ENCODE measurements at places on chromosomes 1 and 21.
A peak's percentile ranks its signal among the peaks of the same experiment; 100 is the strongest.

- DNase-seq, result no peak
Measured at GRCh38 chr21:27321791-27322190, 354.9 kb upstream of the ADAMTS5 start.

- DNase-seq, result no peak
Measured at GRCh38 chr1:21313886-21314721, 23.8 kb upstream of the ECE1 start.

- peak; percentile 32 for DNase-seq
Measured at GRCh38 chr1:37995751-37996345, 6.0 kb upstream of the SF3A3 start.

GRCh38 chr1:150176593-150176992 is 26.9 kb downstream of the PLEKHO1 start:
- DNase-seq, result no peak

- DNase-seq, result no peak
Measured at GRCh38 chr1:180581635-180582039, 22.9 kb downstream of the OVAAL start.

GRCh38 chr21:42051788-42052187 is 19.3 kb upstream of the UMODL1 start:
- no peak for DNase-seq

- DNase-seq, result no peak
Measured at GRCh38 chr21:32481875-32482408, 69.4 kb downstream of the EVA1C start.

DNA sequence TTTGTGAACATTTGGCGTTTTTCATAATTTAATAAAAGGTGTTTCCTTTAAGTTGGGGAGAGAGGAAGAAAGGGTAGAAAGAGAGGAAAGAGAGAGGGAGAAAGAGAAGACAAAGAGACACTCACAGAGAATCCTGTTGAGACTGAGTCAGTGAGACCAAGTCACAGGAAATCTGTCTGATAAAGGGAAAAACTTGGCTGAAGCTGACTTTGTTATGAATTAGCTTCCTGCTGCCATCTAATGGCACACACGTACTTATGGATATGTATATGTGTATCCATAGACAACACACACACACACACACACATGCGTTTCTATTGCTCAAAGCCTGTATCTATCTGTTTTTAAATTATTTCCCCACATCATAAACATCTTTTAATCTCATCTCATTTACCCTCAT is 42.5 kb upstream of the DISC1 start:
- no peak for DNase-seq

DNA sequence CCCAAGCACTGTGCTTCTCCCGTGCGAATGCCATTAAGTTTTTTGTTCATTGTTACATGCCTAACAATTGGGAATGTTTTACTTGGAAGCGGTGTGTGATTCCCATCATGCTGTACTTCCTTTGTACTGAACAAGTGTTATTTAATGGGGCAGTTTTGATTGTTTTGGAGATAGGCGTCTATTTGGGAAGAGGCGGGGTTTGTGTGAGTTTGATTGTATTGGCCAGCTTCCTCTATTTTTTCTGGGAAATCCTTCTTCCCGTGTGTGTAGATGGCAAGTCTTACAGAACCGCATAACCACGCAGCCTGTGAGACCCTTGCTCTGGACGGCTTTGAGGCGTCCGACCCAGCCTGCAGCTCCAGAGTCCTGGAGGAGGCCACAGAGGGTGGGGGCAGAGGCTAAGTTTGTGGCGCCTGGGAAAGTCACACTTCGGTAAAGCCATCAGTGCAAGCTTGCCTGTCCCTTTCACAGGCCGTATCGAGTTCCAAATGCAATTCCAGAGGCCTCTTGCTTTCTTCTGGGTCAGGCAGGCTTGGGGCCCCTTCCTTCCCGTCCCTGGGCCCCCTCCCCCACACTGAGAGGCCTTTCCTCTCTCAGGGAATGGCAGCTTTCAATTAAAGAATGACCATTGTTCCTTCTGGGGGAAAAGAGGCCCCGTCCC is 210.3 kb downstream of the TOMM20 start:
- DNase-seq, result no peak

DNA sequence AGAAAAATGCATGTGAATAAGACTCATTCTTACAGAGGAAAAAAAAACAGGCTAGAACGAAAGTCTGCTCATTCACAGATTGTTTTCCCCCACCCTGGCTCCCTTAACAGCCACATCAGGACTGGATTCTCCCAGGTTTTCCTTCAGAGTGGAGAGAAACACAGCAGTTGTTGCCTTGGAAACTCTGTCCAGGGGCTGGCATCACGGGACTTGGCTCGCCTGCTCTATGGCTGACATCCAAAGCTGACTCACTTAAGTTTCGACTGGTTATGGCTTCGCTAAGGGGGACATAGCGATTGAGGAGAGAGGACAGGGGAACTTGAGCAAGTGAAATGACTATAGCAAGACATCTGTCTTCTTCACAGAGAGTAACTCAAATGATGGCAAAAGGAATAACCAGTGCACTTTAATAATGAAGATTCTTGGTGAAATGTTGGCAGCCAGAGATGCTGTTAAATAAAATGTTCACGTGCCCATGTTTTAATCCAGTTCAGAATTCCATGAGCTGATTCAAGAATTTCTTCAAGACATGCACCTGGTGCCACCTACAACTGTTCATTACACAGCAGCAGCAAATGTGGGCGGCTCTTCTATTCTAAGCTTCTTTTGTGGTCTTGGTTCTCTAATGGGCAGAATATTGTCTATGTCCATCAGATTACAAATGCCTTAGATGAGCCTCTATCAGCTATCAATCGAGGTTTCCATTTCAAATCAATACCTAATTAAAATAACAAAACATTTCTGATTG is 21.8 kb downstream of the MIS18A start:
- no peak for DNase-seq

GRCh38 chr1:38125016-38125415 is 78.4 kb upstream of the POU3F1 start:
- no peak for DNase-seq

GRCh38 chr21:28089599-28090441 is 902.9 kb downstream of the LTN1 start:
- no peak for DNase-seq

DNA sequence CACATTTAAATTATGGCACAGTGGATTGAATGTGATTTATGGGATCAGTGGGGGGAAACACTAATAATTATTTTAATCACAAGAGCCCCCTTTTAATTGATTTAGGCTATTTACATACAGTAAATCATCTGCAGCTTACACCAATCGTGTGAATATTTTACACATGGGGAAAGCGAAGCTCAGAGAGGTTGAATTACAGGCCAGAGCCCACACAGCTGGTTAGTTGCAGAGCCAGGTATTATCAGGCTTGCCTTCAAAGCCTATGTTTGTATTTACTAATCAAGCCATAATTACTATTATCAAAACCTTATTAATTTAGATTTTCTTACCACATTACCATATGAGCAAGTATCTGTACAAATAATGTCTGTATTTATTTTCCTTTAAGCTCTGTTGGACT is 749 bp downstream of the SDCCAG8 start:
- no peak for DNase-seq

GRCh38 chr1:51189421-51190073 is 46.5 kb upstream of the RNF11 start:
- peak; percentile 63 for DNase-seq

GRCh38 chr1:151327903-151328674 is 873 bp upstream of the PI4KB start:
- DNase-seq, result no peak

- DNase-seq, result no peak
Measured at GRCh38 chr1:241612533-241613477, 27.4 kb downstream of the CHML start.

- no peak for DNase-seq
Measured at GRCh38 chr1:56837244-56837939, 17.2 kb upstream of the C8A start.

DNA sequence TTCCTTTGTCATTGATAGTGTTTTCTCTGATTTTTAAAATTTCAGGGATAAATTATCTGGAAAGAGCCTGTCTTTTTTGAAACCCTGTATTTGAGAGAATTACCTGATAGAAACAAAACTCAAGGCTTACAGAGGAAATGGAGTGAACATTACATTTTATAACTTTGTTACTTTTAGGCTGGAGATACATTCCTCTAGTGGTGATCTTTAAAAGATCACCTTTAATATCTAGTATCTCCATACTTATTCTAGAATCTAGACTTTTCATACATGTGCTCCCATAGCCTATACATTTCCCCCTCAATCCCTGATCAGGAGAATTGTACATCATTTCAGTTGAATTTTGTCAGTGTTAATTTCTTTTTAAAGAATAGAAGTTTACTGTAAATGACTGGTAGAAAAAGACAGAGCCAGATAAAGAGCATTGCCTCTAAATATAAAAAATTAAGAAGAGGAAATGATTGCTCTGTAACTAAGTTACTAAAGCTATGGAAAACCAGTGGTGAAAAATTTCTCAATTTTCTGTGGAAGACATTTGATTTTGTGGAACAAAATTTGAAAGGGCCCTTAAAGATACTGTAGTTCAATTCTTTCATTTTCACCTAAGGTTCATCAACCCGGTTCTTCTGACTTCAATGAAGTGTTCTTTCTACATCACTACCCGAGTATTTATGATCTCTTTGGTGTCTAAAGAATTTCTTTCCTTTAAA is 33.7 kb downstream of the RASAL2 start:
- no peak for DNase-seq

GRCh38 chr1:236978740-236979139 is 25.5 kb downstream of the MT1HL1 start:
- DNase-seq, result no peak

- DNase-seq, result peak; percentile 58
Measured at GRCh38 chr1:112956544-112957132, 642 bp upstream of the SLC16A1 start.

DNA sequence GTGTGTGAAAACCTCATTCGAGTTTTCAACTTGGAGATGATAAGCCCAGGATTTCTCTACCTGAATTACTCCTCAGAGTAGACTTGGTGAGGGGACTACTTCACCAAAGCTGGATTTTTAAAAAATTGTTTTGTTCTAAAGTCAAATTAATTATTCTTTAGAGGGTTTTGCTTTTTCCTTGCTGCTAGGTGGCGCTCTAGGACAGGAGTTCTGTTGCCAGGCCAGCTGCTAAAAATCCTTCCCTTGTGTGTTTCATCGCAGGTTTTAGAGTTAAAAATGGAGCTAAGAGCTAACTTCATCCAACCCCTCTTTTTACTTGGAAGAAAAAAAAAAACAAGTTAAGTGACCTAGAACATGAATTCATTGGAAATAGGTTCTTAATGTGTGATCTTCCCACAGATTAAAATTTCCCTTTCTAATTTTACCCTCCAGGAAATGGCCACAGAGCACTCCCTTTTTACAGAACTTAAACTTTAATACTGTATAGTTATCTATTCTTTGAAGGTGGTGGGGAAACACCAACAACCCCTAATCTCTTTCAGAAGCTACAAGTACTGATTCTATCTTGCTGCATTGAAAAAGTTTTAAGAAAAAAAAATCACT is 36.7 kb upstream of the FAM163A start:
- peak; percentile 70 for DNase-seq

DNA sequence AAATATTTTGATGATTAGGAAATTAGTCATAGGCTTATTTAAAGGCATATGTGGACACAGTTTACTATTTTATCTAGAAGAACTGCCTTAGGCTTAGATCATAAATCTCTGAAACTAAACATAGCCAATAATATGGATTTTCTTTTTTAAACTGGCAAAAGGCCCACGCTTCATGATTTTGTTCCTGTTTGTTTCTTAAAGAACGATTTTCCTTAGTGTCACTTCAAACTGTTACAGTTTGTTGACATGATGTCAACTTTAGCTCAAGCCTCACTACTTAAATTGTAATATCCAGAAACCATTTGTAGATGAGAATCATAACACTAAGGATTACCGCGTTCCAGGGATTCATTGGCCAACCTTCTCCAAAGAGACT is 322.6 kb downstream of the HHIPL2 start:
- no peak for DNase-seq

DNA sequence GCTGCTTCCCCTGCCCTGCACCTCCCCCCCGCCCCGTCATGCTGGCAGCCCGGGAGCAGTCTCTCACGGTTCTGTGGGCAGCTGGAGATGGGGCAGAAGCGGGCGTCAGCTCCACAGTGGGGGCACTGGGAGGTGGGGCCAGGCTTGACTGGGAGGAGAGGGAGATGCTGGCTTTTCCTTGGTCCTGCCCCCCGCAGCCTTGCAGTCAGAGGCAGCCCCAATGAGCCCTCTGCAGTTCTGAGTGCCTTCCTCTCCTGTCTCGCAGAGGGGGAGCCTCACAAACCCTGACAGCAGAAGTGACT is 21.7 kb downstream of the ARHGEF10L start:
- DNase-seq, result no peak

DNA sequence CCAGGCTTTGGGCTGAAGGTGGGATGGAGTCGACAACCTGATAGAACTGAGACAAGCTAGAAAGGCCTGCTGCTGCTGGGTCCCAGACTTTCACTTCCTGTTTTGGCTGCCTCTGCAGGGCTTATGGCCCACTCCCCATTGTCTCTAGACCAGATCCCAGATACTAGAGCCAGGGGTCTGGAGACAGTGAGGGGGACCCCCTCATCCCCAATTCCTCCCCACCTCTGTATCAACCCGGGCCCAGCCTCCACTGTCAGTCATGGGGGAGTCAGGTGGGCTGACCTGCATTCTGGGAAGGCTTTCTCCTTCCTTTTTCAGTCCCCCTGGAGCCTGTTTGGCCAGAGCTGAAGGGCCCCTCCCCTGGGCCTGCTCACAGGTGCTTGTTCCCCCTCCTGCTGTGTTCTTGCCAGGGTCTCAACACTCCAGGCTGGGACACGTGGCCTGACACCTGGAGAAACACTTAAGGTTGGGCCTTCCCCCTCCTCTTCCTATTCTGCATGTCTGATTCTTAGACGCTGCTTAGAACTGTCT is 18.0 kb upstream of the ETV3L start:
- DNase-seq, result no peak

DNA sequence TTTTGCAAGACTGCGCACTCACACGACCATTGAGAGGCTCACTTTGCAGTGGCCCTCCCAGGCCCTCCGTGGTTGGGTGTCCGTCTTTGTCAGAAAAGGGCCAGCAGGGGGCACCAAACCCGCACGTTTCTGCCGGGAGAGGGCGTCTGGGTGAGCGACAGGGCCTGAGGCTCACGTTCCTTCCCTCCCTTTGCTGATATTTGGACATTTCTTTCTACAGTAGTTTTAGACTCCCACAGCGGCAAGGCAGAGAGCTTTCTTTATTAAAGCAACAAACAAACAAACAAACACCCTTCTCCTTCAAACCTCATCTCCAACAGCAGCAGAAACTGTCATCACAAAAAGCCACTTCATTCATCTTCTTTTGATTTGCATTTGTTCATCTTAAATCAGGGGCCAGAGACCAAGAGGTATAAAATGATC is 79.2 kb upstream of the WDR26 start:
- peak; percentile 79 for DNase-seq

DNA sequence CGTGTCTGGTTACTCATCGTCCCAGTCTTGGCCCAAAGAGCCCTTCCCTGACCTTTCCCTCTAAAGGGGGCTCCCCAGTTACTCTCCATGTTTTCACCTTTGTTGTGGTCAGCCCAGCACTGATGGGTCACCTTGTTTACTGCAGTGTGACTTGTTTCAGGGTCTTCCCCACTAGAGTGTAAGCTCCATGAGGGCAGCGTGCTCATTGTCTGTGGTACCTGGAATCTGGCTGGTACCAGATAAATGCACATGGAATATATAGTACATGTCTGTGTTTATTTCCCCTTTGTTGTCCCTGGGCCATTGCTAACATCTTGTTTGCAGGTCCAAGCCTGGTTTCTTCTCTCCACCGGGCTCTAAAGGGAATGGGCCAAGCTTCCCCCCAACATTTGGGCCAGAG is 22.7 kb upstream of the TENT5B start:
- no peak for DNase-seq

GRCh38 chr1:112808861-112809684 is 93.9 kb upstream of the PPM1J start:
- DNase-seq, result peak; percentile 45

All from CD4-positive, alpha-beta T cell treated with Interleukin-17A for 1 hour (primary cell).